Panc1 (cell line): ENCODE measurements at places on chromosomes 6 and 20. TPM values are rescaled to one million over a fixed set of nuclear protein-coding genes. Genes with fewer than 3 reads are reported as not detected.

DNA sequence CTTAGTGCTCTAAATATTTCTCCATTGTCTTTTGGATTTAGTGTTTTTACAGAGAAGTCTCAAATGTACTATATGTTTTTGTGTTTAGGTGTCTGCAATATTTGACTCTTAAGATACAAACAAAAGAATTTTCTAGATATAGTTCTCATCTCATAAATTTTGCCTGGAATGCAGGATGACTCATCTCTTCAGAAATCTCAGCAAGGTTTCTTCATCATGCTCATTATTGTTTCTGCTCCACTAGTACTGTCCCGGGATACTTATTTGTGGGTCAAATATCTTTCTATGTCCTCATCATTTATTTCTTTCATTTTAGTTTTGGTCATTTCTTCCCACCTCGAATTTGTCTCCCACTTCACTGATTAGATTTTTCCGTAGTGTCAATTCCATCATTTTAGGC is 9.5 kb downstream of the AHI1 start:
- H3K27ac ChIP-seq, result no peak overlapping the region
- peaks cover 21% of the 10 kb centered on the region for H3K36me3 ChIP-seq
- H3K4me3 ChIP-seq, result no peak overlapping the region
- H3K4me1 ChIP-seq, result no peaks in the 10 kb centered on the region
- no peaks in the 10 kb centered on the region for H3K27me3 ChIP-seq

DNA sequence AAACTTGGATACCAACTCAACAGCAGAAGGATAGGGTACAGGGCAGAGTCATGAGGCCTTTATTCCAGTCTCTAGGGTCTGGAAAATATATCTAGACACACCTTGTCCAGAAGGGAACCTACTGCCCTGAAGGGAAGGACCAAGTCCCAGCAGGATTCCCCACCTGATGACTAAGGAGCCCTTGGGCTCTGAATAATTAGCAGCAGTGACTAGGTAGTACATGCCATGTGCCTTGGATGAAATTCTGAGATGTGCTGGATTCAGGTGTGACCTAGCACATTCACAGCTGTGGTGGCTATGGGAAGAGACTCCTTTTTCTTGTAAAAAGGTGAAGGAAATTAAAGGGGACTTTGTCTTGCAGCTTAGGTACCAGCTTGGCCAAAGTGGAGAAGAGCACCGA is 364.3 kb upstream of the PTCHD4 start:
- no peaks in the 10 kb centered on the region for H3K36me3 ChIP-seq
- H3K27me3 ChIP-seq, result no peaks in the 10 kb centered on the region
- H3K4me1 ChIP-seq, result no peaks in the 10 kb centered on the region
- H3K4me3 ChIP-seq, result no peak overlapping the region

DNA sequence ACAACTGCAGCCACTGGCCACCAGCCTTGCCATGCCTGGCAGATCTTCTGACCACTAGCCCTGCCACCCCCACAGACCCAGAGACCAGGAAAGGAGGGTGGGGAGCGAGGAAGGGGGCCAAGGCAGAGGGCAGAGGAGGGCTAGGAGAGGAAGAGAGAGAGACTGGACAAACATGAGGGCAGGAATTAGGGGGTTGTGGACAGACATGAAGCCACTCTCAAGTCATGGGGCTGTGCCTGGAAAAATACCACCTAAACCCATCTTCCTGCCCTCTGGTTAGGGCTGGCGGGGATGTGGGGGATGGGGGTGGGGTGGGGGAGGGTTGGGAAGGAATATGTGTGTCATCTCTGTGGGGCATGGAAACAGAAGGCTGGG is 1.4 kb upstream of the SLC29A1 start:
- no peak for DNase-seq
- H3K4me1 ChIP-seq, result peaks cover 62% of the 10 kb centered on the region
- H3K27ac ChIP-seq, result peak overlapping the region; percentile 95
- H3K27me3 ChIP-seq, result no peaks in the 10 kb centered on the region
- H3K36me3 ChIP-seq, result no peaks in the 10 kb centered on the region

DNA sequence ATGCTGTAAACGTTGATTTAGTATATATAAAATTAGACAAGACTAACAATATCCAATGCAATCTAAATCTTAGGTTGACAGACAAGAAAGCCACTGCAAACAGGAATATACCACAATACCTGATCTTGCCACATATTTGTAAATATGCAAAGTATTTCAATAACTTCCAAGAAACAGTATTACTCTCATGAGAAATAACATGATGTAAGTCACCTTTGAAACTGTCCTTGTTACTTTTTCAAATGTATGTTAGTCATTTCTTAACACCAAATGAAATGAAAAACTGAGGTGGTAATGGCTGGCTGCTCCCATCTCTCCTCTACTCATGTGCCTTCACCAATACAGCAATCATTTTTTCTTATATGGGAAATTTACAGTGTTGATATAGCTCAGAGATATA is 118.7 kb downstream of the ATG5 start:
- no peaks in the 10 kb centered on the region for H3K4me1 ChIP-seq
- H3K36me3 ChIP-seq, result no peaks in the 10 kb centered on the region
- H3K4me3 ChIP-seq, result no peak overlapping the region
- H3K27ac ChIP-seq, result no peak overlapping the region
- H3K27me3 ChIP-seq, result no peaks in the 10 kb centered on the region

DNA sequence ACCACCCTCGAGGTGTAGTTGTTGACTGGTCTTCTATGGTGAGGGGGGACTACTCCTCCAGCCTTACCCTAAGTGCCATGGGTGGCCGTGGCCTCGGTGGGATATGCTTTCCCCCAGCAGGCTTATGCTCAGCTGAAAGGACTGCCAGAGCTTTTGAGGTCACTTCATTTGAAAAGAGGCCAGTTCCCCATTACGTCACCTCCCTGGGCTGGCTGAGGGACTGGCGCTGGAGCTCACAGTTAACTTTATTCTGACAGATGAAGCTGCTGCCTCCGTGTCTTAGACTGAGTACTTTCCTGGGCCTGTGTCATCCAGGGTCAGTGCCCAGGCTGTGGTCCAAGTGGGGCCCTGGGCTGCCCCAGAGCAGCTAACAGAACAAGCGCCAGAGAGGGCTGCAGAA is 42.8 kb upstream of the PCMTD2 start:
- no peaks in the 10 kb centered on the region for H3K4me1 ChIP-seq
- DNase-seq, result no peak
- H3K36me3 ChIP-seq, result no peaks in the 10 kb centered on the region
- no peak overlapping the region for H3K27ac ChIP-seq
- no peaks in the 10 kb centered on the region for H3K27me3 ChIP-seq

GRCh38 chr6:74408844-74409243 is 712.8 kb downstream of the CD109 start:
- no peak for DNase-seq
- H3K36me3 ChIP-seq, result no peaks in the 10 kb centered on the region
- H3K4me1 ChIP-seq, result no peaks in the 10 kb centered on the region
- no peak overlapping the region for H3K27ac ChIP-seq
- H3K4me3 ChIP-seq, result no peak overlapping the region

- peak overlapping the region; percentile 22 for H3K4me3 ChIP-seq
- peak overlapping the region; percentile 99 for H3K27ac ChIP-seq
- no peak for DNase-seq
- H3K27me3 ChIP-seq, result no peaks in the 10 kb centered on the region
These were observed 47.7 kb downstream of the ATXN1 start for GRCh38 chr6:16713597-16713996.

DNA sequence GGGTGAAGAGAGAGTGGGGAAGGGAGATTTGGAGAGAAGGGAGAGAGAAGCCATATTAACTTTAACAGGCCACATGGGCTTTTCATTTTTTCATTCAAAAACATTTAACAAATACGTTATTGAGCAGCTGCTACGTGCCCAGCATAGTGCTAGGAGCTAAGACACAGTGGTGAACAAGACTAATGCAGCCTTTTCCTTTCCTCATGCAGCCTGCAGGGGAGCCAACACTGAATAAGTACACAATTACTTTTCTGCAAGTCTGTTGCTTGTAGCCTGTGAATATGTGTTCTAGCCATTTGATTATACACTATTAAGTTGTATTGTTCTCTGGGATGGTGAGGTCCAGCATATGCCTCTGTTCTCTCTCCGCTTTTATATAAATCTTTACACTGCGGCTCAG is 1.9 kb upstream of the BLOC1S5 start:
- H3K36me3 ChIP-seq, result peaks cover 7% of the 10 kb centered on the region; the same call in 1 of the 2 replicates
- H3K4me1 ChIP-seq, result peaks cover 15% of the 10 kb centered on the region; the same call in 1 of the 2 replicates
- no peak for DNase-seq
- no peaks in the 10 kb centered on the region for H3K27me3 ChIP-seq
- H3K4me3 ChIP-seq, result no peak overlapping the region

GRCh38 chr6:13273202-13273930 is 55.0 kb downstream of the TBC1D7 start:
- H3K4me1 ChIP-seq, result no peaks in the 10 kb centered on the region
- H3K4me3 ChIP-seq, result no peak overlapping the region
- DNase-seq, result no peak
- H3K27me3 ChIP-seq, result peaks cover 2% of the 10 kb centered on the region; the same call in 1 of the 2 replicates
- no peak overlapping the region for H3K27ac ChIP-seq

- no peaks in the 10 kb centered on the region for H3K36me3 ChIP-seq
- no peak overlapping the region for H3K4me3 ChIP-seq
- H3K27ac ChIP-seq, result no peak overlapping the region
- no peak for DNase-seq
- H3K27me3 ChIP-seq, result no peaks in the 10 kb centered on the region
These were observed 107.2 kb downstream of the ATP9A start for GRCh38 chr20:51660672-51661608.

DNA sequence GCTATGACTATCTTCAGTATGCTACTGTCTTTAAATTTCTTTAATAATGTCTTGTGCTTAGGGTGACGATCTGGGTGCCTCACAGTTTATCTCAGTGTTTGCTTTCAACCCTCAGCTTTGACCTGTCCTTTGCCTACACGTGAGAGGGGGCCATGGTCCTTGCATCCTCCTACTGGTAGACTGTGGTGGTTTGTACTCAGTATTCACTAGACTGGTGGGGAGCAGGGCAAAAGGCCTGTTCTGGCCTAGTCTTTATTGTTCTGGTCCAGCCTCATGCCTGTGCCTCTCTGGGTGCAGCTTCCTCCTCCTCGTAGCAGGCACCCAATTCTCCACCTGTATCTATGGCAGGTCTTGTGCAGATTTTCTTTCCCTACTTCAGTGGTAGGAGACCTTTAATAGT is 354.9 kb downstream of the CD109 start:
- H3K27ac ChIP-seq, result no peak overlapping the region
- no peaks in the 10 kb centered on the region for H3K4me1 ChIP-seq
- H3K36me3 ChIP-seq, result no peaks in the 10 kb centered on the region
- no peak for DNase-seq

DNA sequence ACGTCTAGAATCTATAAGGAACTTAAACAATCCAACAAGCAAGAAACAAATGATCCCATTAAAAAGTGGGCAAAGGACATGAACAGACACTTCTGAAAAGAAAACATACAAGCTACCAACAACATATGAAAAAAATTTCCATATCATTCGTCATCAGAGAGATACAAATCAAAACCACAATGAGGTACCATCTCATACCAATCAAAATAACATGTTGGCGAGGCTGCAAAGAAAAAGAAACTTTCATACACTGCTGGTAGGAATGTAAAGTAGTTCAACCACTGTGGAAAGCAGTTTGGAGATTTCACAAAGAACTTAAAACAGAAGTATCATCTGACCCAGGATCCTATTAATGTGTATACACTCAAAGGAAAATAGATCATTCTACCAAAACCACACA is 243.9 kb upstream of the RUNX2 start:
- H3K27ac ChIP-seq, result no peak overlapping the region
- no peaks in the 10 kb centered on the region for H3K4me1 ChIP-seq
- H3K36me3 ChIP-seq, result no peaks in the 10 kb centered on the region
- no peaks in the 10 kb centered on the region for H3K27me3 ChIP-seq

- no peaks in the 10 kb centered on the region for H3K4me1 ChIP-seq
- no peak within 1 kb of the TSS for H3K27ac ChIP-seq
- H3K27me3 ChIP-seq, result no peaks in the 10 kb centered on the region
These were observed at the start of gene RAB44 for GRCh38 chr6:36697481-36697903. RAB44 (plus strand) TSS chr6:36697826; CDS start chr6:36704236, 6,410 bp downstream.

- no peaks in the 10 kb centered on the region for H3K36me3 ChIP-seq
- no peak for DNase-seq
- no peaks in the 10 kb centered on the region for H3K27me3 ChIP-seq
- no peak overlapping the region for H3K27ac ChIP-seq
- no peaks in the 10 kb centered on the region for H3K4me1 ChIP-seq
These were observed 56.5 kb upstream of the SIRPA start for GRCh38 chr20:1838556-1839279.

DNA sequence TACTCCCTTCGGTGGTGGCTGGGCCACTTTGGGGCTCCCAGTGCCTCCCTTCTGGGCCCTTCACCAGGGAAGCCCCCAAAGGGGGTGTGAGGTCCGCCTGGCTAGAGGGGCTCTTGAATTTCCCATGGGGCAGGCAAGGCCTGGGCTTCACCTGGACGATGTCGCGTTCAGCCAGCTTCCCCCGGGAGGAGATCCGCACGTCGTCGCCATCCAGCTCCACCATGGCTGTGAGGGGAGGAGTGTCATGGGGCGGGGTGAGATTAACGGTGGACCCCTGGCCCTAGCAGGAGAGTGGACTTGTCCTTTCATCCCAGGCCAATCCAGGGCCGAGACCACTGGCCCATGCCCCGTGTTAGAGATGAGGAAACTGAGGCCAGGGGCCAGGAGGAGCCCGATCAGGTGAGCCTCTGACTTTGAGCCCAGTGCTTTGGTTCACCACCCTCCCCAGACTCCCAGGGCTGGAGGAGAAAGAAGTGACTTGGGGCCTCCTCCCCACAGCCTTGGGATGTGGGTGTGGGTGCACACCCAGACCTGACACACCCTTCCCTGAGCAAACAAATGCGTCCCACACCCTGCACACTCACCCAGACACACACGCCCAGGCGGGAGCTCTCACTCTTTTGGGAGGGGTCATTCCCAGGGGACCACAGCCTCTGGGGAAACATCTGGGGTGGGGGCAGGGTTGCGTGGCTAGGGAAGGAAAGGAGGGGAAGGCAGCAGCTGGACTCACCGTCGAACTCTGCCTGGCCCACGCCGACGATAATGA is 46.1 kb downstream of the RAB44 start:
- no peak overlapping the region for H3K4me3 ChIP-seq
- no peaks in the 10 kb centered on the region for H3K36me3 ChIP-seq
- H3K27me3 ChIP-seq, result no peaks in the 10 kb centered on the region

DNA sequence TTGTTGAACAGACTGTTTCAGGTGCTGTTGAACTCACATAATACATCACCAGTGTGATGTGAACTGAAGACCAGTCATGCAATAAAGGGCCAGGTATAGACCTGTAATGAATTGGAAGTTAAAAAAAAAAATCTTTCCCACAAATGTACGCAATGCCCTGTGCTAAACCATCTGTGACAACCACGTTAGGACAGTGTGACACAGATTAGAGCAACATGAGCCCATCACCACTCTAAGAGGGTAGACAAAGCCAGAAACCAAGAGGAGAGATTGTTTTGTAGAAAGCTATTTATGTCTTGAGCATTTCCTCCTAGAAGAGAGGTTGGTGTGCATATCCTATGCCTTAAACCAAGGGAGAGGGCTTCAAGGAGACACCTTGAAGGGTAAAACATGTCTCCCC is 77.0 kb upstream of the BEND6 start:
- no peak overlapping the region for H3K4me3 ChIP-seq
- no peak overlapping the region for H3K27ac ChIP-seq
- H3K27me3 ChIP-seq, result no peaks in the 10 kb centered on the region

GRCh38 chr20:35368666-35369423 is 42.9 kb downstream of the UQCC1 start:
- H3K4me3 ChIP-seq, result no peak overlapping the region
- H3K4me1 ChIP-seq, result no peaks in the 10 kb centered on the region
- H3K27ac ChIP-seq, result no peak overlapping the region
- H3K36me3 ChIP-seq, result peaks cover 19% of the 10 kb centered on the region
- no peak for DNase-seq

The WFDC10B gene
- not detected for total RNA-seq

The IL17A gene
- total RNA-seq, result not detected

The COMMD7 gene
- 24.8 TPM for total RNA-seq

The TCP11 gene
- not detected for total RNA-seq

The SLC22A2 gene
- not detected for total RNA-seq

The CALHM5 gene
- not detected for total RNA-seq

The TP53TG5 gene
- not detected for total RNA-seq
